ENCODE measurements at places on chromosomes 11 and 22.

- DNase-seq, result no peak
Measured at GRCh38 chr11:119936426-119936825, 201.5 kb downstream of the TRIM29 start.

GRCh38 chr11:19887842-19888241 lies 175.2 kb downstream of the NAV2 start:
- no peak for DNase-seq

DNA sequence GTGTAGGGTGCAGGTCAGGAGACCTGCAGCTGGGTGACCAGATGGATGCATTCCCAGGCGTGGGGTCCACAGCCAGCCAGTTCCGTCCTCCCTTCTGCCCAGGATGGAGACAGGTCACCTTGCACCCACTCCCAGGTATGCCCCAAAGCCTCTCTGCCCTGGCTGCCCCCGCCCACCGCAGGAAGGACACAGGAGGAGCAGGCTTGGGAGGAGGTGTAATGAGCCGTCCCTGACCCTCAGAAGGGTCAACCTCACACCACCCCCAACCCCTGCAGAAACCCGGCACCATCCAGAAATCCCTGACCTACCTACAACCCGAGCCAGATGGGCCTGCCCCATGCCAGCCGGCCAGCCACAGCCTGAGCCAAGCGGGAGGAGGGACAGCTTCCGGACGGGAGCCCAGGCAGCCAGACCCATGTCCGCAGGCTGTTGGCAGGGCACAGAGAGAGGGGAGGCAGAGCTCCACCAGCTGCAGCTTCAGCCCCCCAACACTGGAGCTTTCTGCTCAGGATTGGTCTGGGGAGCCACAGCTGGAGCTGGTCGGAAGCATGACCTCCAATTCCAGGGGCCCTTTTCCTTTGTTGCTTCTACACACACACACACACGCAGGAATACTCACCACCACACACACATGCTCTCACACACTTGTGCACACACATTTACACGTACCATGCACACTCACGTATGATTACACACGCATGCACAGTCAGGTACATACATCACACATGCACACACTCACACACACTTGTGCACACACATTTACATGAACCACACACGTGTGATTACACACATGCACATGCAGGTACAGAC lies 5.3 kb downstream of the IFITM10 start:
- DNase-seq, result no peak

DNA sequence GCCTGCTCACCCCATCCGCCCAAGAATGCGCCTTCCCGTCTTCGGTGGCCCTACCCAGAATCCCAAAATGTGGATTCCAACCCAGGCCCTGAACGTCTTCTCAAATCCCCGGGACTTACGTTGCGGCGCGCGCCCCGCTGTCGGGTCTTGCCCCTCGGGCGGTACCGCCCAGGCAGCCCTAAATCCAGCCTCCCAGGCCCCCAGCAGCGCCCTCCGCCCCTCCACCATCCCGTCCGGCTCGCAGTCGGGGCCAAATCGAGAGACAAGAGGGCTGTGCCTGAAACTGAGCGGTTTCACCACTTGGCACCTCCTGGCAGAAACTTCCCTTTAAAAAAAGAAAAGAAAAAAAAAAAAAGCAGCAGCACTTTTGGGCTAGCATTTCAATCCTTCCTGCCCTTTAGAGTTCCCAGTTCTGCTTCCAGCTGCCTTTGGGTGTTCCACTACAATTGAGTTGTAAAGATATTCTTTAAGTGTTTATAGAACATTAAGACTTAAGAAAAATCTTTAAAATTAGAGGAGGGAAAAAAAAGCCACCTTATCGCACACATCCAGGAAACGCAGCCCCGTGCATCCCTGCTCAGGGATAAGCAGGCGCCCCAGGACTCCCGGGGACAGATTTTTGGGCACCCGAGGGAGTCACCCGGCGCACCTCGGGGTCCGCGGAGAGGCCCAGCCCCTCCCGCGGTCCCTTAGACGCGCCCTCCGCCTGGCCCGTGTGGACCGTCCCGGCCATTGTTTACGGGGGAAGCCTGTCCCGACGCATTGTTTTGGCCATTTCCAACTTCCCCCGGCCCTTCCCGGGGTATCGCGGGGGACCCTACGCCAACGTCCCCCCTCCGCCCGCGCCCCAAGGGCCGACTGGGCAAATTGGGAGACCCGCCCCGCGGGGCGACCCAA lies 57.6 kb downstream of the KCNJ4 start:
- DNase-seq, result no peak

DNA sequence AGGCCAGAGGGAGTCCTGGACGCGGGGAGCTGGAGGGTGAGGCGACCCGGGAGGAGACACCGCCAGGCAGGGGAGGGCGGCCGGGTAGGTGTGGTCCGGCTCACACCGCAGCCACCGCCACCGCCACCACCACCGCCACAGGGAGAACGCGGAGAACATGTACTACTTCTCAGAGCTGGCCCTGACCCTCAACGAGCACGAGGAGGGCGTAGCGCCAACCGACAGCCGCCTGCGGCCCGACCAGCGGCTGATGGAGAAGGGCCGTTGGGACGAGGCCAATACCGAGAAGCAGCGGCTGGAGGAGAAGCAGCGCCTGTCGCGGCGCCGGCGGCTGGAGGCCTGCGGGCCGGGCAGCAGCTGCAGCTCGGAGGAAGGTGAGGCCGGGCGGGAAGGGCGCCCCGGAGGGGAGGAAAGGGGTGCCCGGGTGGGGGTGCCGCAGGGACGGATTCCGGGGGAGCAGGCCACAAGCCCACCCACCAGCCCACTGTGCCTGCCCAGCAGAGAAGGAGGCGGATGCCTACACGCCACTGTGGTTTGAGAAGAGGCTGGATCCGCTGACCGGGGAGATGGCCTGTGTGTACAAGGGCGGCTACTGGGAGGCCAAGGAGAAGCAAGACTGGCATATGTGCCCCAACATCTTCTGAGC lies 62.8 kb downstream of the MORC2 start:
- no peak for DNase-seq
